Activated CD4-positive, alpha-beta T cell treated with anti-CD3 and anti-CD28 coated beads, Interleukin-2, amount 10 ng/mL, durations not matched to agents 7 days and 5 days (primary cell): ENCODE measurements at places on chromosomes 12 and 14. TPM values are rescaled to one million over a fixed set of nuclear protein-coding genes. Genes with fewer than 3 reads are reported as not detected.

DNA sequence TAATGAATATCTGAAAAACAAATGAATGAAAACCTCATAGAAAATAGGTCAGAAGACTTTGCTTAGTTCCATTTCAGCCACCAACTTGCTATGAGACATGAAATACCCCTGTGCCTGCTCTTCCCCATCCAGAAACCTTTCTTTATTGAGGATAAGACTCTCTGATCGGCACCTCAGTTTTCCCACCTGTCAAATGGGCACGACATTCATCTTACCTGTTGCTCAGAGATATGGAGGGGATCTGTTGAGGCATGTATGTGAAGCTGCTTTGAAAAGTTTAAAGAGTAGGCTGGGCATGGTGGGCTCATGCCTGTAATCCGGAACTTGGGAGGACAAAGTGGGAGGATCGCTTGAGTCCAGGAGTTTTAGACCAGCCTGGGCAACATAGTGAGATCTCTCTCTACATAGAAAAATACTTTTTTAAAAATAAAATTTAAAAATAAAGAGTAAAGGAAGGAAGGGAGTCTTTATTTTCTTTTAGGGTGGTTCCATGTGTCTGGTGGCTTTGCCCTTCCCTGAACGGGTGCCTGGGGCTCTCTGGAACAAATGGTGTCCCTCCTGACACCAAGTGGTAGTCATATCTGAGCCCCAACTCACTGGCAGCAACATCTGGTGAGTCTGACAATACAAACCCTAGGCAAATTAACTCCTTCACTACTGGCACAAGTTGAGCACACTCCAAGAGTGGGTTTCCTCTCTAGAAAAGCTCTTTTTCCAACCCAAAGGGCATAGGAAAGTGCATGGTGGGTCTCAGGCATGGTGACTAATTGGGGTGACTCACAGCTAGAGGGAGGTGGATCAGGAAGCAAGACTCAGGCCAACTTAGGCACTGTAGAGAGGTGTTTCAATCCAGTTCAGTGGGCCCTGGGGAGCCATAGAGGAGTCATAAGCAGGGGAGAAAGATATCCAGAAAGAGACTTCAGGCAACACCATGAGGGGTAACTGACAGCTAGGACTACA, 42.1 kb downstream of the MAP1LC3B2 start:
- DNase-seq, result no peak

Gene ATF1
- total RNA-seq, result 42.4 TPM

GRCh38 chr14:65940056-65940735, 527.7 kb downstream of the FUT8 start:
- DNase-seq, result no peak

Gene POTEG
- not detected for total RNA-seq
